Effector CD8-positive, alpha-beta T cell (primary cell): ENCODE measurements at places on chromosomes 5 and 9.

GRCh38 chr5:75894482-75894881, 177.2 kb upstream of the POC5 start:
- DNase-seq, result no peak

DNA sequence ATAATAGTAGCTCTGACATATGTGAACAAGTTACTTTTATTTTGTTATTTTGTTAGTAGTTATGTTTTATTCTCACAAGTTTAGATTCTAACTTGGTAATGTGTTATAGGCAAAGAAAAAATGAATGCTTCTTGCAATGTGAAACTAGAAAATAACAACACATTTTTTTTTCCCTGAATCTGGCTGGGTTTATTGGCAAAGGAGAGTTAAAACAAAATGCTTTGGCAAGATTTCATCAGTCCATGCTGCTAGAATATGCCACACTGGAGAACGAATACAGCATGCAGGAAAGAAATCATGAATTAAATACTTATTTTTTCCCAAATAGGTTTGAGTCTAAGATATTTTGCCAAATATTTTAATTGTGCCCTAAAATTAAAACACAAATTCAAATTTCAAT, 1048.1 kb upstream of the ACO1 start:
- DNase-seq, result no peak

DNA sequence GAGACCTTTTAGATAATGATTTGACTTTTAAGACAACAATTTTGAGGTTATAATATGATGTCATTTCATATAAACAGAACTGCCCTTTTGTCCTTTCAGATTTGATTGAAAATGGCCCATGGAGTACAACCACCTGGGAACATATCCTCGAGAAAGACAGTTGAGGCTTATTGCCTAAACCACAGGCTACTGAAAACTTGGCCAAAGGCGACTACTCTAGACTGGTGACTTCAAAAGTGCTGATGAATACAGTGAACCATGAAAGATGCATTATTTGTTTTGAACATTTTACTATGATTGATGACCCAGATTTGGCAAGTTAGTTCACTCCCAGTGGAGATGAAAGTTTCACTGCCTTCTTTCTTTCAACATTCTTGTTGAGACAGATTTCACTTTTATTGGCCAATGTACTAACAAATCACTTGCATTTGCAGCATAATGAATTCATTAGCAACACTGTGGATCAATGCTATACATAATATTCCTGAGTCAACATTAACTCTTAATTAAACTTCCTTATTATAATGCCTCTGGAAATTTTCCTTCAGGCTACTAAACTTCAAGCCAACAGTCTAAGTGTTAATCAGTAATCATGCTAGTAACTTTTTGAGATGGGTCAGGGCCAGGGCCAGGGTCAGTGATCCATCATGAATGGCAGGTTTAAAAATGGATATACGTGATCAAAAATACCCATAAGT, 480.3 kb downstream of the RAB3C start:
- no peak for DNase-seq

DNA sequence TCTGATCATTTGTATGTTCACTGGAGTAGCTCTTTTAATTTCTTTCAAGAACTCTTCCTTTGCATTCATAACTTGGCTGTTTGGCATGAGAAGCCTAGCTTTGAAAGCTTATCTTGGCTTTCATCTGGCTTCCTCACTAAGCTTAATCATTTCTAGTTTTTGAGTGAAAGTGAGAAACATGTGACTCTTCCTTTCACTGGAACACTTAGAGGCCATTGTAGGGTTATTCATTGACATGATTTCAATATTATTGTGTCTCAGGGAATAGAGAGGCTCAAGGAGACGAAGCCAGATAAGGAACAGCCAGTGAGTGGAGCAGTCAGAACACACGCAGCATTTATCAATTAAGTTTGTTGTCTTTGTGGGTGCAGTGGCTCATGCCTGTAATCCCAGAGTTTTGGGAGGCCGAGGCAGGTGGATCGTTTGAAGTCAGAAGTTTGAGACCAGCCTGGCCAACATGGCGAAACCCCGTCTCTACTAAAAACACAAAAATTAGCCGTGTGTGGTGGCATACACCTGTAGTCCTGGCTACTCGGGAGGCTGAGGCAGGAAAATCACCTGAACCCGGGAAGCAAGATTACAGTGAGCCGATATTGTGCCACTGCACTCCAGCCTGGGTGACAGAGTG, 98.3 kb downstream of the UGCG start:
- no peak for DNase-seq

DNA sequence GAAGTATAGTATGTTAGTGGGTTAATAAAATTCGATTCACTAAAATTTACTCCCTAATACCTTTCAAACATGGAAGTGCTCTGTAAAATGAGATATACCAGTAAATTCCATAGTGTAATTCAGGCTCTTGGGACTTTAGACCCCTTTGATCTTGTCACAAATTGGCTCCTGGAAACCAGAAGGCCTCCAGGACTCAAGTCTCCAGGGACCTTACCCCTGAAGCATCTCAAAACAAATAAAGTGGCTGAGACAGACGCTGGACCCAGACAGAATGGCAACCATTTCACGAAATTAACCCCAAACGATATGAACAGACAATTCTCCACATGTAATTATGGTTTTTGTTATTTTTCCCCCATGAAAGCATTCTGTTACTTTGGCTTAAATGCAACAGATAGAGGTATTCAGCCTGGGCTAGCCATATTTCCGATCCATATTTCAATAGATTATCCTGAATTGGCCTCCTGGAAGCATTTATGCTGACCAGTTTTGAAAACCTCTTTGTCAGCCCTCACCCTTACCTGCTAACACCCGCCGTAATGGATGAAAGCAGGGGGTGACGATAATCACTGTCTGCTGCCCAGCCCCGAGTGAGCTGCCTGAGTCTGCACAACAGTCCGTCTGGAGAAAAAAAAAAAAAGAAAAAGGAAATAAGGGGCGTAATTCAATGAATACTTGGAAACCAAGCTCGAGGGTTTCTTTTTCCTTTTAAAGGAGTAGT, 34.1 kb upstream of the EFNA5 start:
- DNase-seq, result no peak
